Activated T-helper 9 cell treated with anti-CD3 and anti-CD28 coated beads, Interleukin-2, amount 50 U/mL, for 16 hours (primary cell): ENCODE measurements at places on chromosomes 13 and 19.

DNA sequence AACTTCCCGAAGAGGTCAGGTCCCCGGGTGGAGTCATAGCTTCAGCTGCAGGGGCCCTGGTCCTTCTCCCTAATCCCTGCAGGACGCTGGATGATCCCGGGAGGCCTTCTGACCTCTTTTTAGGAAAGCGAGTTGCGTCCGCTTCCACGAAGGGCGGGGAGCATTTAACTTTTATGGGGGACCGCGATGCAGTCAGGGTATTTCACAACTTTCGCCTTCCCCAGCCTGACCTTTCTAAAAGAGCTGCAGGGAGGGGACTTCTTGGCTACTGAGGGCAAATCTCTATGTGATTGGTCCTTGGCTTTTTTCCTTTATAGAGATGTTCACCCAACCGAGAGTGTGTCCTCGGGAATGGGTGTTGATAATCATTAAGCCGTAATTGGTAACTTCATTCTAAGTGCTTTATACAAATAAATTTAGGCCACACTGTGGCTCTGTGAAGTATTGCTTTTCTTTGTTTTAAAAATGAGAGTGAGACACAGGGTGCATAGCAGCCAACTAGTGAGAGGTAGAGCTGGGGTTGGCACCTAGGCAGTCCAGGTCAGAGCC is 778 bp downstream of the ZNF230 start:
- no peak for DNase-seq

GRCh38 chr19:19101540-19101939 is 36.7 kb downstream of the TMEM161A start:
- DNase-seq = no peak

DNA sequence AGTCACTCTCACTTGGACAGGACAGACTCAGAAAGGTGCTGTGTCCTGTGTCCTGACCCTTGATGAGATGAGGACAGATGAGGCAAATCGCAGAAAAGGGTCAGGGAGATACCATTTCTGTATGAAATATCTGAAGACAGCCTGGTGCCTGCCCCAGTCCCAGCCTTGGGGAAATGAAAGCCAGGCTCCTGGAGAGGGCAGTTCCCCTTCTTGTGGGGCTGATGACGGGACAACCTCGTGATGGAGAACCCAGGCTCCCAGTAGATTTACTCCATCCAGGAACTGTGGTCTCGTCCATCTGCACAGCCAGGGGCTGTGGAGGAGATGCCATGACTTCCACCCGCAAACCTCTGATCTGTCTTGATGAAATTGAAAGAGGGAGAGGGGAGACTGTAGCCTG is 13.8 kb downstream of the LILRB1 start:
- no peak for DNase-seq

- DNase-seq = no peak
Observed at GRCh38 chr13:54884682-54885081, 1856.1 kb downstream of the OLFM4 start.

- no peak for DNase-seq
Observed at GRCh38 chr19:49636233-49636932, 3.6 kb downstream of the RRAS start.
